ENCODE measurements at places on chromosomes 2 and 18.

DNA sequence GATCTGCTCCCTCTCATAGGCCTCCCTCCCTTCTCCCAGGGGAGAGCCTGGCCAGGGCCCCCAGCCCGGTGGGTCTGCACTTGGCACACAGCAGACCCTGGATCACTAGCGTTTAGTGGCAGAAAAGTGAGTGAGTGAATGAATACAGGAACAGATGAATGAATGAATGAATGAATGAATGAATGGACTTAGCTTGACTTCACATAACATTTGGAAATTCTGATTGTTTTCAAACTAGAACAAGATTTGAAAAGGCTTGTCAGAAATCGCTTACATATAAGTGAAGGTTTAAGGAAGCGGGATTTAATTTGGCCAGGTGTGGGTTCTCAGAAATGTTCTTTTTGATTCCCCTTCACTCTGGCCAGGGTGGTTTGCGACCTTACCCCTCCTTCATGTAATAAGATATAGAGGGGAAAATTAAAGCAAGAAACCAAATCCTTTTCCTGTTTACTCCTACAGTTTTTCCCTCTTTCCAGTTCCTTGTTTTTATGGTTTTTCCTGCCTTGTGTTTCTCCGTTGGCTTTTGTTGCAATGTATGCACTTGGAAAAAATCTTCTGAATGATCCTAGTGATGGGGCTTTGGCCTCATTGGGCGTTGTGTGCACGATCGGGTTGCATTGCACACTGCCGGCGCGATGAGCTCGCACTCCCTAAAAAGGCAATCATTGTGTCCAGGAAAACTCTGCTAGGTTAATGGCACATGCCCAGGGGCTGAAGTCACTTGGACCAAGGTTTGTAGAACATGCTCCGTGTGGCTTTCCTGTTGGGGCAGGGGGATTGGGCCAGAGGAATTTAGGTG is 16.4 kb downstream of the LRRFIP1 start:
- no peak for DNase-seq

DNA sequence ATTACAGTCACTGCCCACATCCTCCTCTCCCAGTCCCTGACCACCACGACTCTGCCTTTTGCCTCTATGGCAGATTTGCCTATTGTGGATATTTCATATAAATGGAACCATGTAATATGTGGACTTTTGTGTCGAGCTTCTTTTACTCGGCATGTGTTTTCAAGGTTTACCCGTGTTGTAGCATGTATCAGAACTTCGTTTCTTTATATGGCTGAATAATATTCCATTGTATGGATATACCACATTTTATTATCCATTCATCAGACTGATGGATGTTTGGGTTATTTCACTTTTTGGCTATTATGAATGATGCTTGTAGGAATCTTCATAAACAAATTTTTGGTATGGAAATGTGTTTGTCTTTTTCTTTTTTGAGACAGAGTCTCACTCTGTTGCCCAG is 24.2 kb upstream of the E2F6 start:
- DNase-seq, result no peak

- DNase-seq, result no peak
Observed at GRCh38 chr2:229348128-229348527, 77.0 kb upstream of the PID1 start.

DNA sequence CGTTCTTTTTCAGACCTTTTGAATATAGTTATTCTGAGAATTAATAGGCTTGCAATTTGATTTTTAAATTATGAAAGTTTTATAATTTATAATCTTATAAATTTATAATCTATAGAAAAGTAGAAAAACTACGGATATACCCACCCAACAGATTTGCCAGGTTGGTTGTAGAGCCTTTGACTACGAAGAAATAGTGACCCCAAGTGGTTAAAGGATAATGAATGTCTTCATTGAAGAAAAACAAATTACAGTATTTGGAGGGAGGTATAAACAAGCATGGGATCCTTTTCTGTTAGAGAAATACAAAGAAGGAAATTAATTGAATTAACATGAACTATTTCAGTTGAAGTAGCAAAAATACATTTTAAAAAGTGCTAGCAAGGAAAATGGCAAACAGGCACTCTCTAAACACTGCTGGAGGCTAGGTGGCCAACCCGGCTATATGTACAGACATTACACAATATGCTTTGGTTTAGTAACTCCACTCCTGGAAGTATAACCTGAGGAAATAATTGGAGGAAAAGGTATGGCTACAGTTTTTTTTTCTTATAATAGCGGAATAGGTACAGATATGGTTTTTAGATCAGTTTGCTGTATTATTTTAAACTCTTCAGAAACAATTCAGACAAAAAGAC is 110.9 kb downstream of the MIB1 start:
- no peak for DNase-seq

- DNase-seq, result no peak
Observed at GRCh38 chr2:69242651-69243051, 144.4 kb downstream of the GFPT1 start.

DNA sequence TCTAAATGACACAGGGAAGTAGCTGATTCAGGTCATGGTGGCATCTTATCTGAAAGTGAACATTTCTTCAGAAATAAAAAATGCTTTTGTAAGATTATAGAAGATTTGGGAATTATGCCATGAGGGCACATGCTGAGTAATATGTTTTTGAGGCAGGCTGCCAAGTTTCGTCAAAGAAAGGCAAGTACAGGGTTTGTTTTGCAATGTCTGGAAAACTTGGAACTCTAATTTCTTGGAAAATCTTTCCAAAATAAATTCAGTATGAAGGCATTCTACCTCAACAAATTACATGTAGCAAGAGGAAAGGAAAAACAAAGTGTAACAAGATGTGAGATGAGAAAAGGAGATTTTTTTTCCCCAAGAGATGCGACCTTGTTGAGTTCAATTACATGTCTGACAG is 167.7 kb downstream of the PLCL1 start:
- no peak for DNase-seq

GRCh38 chr2:190765386-190766173 is 115.0 kb upstream of the GLS start:
- peak; percentile 35 for DNase-seq

GRCh38 chr2:217787160-217787877 is 215.5 kb downstream of the TNS1 start:
- DNase-seq, result no peak

GRCh38 chr2:240586919-240587800 is 626 bp downstream of the CAPN10 start:
- DNase-seq, result peak; percentile 54

- no peak for DNase-seq
Observed at GRCh38 chr2:122422384-122422991, 667.0 kb downstream of the TSN start.

DNA sequence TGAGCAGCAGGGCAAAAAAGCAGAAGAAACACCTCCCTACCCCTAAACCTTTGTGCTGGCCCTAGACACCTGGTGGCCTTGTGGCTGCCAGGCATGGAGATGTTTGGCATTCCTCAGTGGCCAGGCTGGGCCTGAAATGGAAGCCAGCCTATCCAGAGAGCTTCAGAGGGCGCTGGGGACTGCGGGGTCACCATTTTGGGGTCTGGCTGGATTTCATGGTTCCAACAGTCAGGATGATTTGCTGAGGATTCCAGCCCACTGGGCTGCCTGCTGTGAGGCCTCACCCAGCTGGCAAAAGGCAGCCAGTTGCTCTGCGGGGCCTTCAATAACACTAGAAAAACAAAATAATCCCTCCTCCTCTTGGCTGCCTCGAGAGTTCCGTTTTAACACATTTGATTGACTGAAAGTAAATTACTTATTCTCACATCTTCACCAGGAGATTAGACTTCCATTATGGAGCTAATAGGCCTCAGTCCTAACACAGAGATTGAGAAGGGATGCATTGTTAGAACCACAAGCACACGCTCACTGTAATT is 154.1 kb downstream of the EN1 start:
- DNase-seq, result no peak

GRCh38 chr2:63049970-63050333 is 678 bp upstream of the OTX1 start:
- DNase-seq, result no peak

GRCh38 chr2:112840068-112840445 is 3.5 kb upstream of the IL1B start:
- DNase-seq, result no peak
